ENCODE measurements at places on chromosomes 3 and 15. TPM values are rescaled to one million over a fixed set of nuclear protein-coding genes. Genes with fewer than 3 reads are reported as not detected.

DNA sequence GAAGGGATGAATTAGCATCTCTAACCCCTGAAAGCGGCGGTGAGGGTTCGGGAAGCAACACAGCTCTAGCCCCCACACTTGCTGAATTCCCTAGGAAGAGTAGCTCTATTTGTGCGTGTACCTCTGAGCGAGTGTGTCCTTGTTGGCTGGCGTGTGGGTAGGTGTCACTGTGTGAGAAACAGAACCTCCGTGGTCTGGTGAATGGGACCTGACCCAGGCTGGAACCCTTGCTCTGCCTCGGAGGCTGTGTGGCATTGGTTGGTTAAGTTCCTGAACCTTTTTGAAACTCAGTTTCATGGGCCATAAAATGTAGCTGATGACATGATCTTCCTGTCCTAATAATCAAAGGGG, 414 bp upstream of the TMEM115 start:
- DNase-seq = no peak

- DNase-seq = no peak
Measured at GRCh38 chr3:31213869-31214486, 318.7 kb upstream of the STT3B start.

DNA sequence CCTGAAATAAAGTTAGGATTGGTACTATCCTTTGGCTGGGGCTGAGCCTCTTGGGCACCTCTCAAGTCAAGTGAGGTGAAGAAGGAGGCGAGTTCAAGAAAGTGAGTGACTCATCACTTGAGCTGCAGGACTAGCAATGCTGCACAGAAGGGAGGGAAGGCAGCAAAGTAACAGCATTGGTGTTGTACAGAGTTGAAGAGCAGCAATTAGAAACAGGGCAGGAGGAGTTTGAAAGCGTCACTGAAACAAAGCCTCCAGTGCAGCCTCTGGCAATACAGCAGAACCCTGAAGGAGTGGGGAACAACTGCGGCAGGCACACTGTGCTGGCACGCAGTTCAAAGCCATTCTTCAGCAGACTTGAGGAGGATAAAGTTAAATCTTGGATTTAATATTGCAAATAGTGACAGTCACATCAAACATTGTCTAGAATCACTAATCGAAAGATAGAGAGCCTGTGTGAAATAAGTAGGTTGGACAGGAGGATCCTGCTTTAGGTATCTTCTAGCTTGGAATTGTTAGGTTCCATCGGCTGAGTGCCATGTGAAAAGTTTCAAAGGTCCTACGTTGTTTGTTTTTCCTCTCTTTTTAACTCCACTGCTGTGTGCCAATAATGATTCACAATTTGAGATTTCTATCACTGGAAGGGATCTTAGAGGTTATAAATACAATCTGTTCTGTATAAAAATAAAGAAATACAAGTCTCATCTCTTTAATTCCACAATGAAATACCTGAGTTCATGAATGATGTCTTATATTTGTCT, 479.8 kb downstream of the NAALADL2 start:
- DNase-seq = no peak

Gene P2RY14
- 7.2 TPM for total RNA-seq

Gene SIDT1
- total RNA-seq = 3.5 TPM

DNA sequence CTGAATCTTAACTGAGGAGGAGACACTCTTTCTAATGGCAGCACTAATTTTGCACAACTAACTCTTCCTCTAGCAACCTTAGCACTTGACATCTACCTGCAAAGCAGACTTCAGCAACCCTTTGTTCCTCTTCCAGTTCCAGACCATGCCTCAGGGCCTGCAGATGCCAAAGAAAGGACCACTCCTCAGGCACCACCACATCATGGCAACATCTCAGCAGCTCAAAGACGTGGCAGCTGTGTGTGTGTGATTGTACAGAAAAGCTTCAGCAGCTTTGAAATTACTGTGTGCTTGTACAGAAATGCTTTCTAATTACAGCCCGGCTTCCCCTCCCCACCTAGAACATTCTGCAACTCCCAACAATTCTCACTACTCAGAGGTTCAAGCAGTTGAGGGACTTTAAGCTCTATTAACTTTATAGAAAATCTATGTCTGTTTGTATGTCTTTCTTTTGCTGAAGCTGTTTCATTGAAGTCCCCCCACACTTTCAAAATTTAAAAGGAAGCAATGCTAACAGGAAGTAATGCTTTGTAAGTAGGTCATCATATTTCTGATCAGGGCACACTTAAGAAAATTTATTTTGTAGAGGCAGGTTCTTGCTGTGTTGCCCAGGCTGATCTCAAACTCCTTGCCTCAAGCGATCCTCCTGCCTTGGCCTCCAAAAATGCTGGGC, 115.2 kb downstream of the CD47 start:
- no peak for DNase-seq

DNA sequence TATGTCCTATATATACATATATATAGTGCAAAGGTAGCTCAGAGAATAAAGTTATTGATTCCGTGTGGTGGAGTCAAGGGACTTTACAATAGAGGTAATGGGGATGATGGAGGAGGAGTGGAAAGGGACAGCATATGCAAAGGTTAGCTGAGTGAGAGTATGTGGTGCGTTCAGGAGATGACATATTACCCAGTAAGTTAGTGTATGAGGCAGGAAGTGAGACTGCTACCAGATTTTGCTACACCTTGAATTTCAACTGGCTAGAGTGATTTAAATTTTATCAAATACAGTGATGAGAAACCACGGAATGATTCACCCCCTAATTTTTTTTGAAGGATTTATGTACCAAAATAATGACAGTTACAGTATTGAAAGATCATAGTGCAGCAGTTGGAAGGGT, 2.8 kb downstream of the ACTL6A start:
- no peak for DNase-seq

- DNase-seq = no peak
Measured at GRCh38 chr3:33722191-33722590, 4.1 kb upstream of the CLASP2 start.

Gene LEKR1
- total RNA-seq = 2.1 TPM

DNA sequence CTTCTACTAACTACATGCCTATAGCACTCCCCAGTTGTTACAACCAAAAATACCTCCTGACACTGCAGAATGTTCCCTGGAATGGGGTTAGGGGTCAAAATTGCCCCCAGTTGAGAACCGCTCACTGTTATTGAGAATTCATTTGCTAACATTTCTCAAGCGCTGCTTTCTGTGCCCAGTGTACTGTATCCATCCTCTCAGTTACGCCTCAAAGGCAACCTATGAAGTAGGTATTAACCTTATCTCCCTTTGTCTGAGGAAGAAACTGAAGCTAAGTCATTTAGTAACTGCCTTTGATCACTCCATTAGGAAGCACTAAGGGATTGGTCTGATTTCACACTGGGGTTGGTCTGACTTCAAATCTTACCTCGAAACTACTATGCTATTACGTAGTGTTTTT, 70.1 kb downstream of the CADPS start:
- no peak for DNase-seq

DNA sequence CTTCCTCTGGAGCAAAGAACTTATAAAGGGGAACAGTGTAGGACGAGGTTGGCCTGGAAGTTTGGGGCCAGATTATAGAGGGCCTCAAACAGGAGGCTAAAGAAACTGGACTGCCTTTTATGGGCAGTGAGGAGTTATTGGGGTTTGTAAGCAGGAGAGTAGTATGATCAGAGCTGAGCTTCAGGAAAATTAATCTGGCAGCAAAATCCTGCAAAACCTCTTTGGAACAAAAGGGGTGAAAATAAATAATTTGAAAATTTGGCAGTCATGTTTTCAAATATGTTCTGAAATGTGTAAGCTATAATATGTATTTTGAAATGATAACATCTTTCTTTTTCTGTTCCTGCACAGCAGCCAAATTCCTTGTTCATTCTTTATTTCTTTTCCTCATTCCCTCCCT, 164.9 kb downstream of the THSD4 start:
- no peak for DNase-seq

GRCh38 chr3:15367059-15367458, 34.7 kb upstream of the SH3BP5 start:
- no peak for DNase-seq

- DNase-seq = no peak
Measured at GRCh38 chr15:64691896-64692565, 83.4 kb downstream of the RBPMS2 start.

Gene RFTN1
- total RNA-seq = 69.4 TPM

Gene BOC
- total RNA-seq = 6.1 TPM

GRCh38 chr3:17905996-17906395, 163.6 kb upstream of the TBC1D5 start:
- DNase-seq = no peak

Gene C2CD4B
- 3.5 TPM for total RNA-seq

GRCh38 chr3:126160243-126161210, 19.9 kb downstream of the ALDH1L1 start:
- no peak for DNase-seq

Gene C3orf85
- total RNA-seq = not detected

DNA sequence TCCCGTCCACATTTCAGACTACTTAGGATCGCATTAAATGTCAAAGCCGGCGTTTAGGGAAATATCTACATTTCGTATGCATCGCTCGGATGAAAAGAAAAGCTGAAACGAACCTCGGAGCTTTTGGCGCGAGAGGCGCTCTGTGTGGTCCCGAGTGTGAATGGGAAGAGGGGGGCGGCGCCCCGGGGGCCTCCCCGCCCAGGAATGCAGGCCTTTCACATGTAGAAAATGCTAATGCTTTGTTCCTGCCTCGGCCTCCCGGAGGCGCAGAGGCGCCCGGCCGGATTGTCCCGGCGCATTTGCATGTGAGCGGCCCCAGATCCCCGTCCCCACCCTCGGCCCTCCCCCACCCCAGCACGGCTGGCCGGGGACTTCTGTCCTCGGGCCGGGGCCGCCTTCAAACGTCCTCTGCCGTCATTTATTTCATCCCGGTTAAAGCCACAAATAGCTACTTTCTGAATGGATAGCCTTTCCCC, 37.0 kb upstream of the TRIM71 start:
- DNase-seq = peak; percentile 85

- no peak for DNase-seq
Measured at GRCh38 chr15:52220937-52221660, 29.9 kb upstream of the GNB5 start.

Gene APBA2
- 4.2 TPM for total RNA-seq

DNA sequence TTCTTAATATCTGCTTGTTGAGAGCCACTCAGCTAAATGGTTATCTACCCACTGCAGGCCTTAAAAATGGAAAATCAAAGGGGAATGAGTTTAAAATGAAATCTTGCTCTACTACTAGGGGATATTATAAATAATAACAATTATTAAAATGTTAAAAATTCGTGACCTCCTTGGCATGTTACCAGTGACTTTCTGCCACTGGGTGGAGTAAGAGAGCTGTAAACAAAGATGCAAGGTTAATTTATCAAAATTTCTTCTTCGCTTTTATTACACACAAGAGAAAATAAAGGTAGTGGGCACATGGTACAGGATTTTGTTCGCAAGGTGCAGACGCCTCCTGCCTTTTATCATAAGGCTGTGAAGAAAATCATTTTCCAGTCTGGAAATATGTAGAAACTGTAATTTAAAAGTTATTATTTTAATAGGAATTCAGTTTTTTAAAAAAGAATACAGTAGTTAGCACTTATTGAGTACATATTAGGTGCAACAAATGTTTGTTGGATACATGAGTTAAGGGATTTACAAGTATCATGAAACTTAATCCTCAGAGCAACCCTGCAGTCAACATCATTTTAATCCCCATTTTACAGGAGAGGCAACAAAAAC, 272.6 kb downstream of the SUCLG2 start:
- DNase-seq = no peak

- no peak for DNase-seq
Measured at GRCh38 chr3:129106320-129106719, 15.3 kb downstream of the RAB43 start.

Gene PLCB2
- 61.2 TPM for total RNA-seq

DNA sequence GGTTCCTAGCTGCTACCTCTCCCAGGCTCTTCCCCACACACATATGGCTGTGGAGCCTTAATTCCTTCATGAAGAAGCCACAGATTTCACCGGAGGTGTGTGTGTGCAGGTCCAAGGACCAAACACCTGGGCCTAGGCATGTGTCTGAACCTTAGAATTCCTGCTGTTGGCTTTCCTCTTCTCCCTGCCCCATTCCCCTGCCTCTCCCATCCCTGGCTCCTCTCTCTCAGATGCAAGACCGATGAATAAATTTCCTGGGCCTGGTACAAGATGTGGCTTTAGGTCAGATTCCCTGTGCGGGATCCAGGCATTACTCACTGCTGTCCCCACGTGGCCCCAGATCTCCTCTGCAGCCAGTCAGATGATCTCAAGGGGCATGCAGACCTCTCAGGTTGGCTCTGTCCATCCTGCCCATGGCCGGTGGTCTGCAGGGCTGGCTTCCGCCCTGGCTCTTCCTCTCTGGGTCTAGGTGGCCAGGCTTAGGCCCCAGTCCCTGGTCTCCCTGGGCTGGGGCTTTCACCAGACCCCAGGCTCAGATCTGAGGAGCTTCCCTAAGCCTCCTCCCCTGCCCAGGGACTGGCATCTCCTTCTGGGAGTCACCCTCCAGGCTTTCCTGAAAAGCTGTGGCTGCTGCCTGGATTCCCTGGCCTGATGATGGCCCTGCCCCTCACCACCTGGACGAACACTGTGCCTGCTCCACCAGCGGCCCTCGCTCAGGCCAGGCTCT, 20.5 kb downstream of the CCR9 start:
- DNase-seq = no peak

DNA sequence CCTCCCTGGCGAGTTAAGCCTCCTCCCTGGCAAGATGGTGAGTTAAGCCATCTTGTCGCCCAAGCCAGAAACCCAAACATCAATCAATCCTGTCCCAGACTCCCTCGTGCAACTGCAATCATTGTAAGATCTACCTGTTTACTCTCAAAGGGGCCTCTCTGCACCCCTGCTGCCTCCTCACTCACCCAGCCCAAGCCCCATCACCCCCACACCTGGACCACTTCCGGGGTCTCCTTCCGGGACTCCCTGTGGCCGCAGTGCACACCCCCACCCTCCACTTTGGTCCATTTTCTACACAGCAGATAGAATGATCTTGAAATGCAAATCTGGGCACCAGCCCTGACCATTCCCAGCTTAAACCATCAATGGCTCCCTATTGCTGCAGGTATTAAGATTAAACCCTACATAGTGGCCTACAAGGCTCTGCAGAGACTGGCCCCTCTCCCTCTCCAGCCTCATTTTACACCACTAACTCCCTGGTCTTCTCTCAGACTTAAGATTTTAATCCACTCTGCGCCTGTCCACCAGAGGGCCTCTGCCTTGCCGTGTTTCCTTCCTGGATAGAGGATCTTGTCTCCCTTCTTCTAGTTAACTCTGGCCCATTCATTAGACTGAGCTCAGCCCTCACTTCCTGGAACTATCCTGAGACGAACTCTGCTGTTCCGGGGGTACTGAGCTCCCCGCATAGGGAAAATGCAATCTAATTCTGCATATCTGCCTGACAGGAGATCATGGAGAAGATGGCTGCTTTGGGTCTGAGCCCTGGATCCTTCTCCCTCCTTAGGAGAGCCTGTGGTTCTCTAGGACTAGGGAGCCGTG, 41.9 kb upstream of the SLC6A1 start:
- DNase-seq = no peak

Gene ACKR2
- 5.2 TPM for total RNA-seq

GRCh38 chr3:195195321-195196209, 75.4 kb downstream of the XXYLT1 start:
- no peak for DNase-seq

GRCh38 chr15:27456807-27457206, 485.8 kb downstream of the GABRG3 start:
- DNase-seq = no peak

Measured in upper lobe of right lung (tissue), 1 donor.